DMS 273 treated with DMSO at 0.1 percent for 48 hours (cell line): ENCODE measurements at places on chromosomes 4 and X.

DNA sequence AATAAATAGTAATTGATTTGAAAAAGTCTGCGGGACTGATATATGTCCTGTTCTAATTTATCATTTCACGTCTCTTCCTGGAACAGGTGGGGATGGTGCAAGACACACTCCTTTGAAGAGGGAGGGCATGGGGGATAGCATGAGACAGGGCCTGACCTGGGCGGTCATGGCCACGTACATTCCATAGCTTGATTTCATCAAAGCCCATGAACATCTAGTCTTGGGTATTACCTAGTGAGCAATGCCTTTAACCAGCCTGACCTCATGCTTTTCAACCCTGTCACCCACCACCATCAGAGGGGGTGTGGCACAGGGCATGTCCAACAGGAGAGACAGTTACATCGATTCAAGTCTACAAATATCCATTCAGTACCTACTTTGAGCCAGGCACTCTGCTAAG, 52.3 kb upstream of the HOPX start:
- DNase-seq = no peak

DNA sequence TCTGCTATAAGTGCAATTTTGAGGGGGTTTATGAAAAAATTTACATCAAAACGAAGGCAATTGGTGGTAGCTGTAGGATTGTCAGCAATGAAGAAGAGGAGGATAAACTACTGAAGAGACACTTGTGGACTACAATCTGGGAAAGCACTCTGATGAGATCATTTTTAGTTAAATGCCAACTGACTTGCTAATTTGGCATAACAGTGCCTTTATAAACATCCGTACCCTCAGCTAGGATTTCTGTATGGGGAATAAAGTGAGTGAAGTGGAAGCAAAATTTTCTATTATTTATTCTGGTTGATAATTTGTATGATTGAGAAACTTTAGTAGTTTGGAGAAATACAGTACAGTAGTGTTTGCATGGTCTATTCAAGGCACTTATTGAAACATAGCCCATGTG, 11.2 kb upstream of the GNRHR start:
- no peak for DNase-seq

DNA sequence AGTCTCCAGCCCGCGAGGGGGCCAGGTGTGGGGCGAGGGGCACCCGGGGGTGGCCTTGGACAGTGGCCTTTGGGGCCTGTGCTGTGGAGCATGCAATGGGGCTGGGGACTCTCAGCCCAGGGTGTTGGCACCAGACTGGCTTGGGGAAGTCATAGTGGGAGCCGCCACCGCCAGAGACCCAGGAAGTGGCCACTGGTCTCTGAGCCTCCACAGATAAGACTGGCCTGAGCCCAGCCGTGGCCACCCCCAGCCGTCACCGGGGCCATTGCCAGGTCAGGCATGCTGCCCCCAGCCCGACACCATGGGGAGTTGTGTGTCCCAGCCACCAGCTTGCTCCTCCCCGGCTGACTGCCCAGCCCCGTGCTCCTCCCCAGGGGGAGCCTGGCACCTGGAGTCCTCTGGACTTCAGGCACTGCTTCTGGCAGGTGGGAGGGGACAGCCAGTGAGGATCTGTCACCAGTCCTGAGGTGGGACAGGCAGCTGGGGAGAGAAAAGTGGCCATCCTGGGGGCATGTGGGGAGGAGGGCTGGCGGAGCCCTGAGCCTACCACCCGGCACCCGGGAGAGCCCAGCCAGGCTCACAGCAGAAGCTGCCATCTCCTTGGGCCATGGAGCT, 32.5 kb downstream of the TACC3 start:
- no peak for DNase-seq

- no peak for DNase-seq
Observed at GRCh38 chrX:7252013-7252610, 104.2 kb upstream of the PUDP start.

- DNase-seq = no peak
Observed at GRCh38 chrX:154037754-154038153, 18.1 kb upstream of the IRAK1 start.

GRCh38 chrX:150926791-150927190, 28.3 kb upstream of the CD99L2 start:
- DNase-seq = no peak

DNA sequence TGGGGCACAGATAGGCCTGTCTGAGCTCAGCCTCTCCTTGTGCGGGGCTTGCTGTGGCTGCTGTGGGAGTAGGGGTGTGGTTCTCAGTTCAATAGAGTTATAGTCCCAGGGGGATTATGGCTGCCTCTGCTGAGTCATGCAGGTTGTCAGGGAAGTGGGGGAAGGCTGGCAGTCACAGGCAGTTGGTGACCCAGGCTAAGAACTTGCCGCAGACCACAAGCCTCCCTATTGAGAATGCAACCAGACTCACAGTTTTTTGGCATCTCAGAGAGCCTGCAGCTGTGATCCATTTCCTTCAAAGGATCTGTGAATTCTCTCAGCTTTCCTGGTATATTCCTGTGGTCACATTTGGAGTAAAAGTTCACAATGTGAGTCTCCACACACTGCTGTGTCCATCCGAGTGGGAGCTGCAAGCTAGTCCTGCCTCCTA, 364.9 kb downstream of the ZNF674 start:
- no peak for DNase-seq

DNA sequence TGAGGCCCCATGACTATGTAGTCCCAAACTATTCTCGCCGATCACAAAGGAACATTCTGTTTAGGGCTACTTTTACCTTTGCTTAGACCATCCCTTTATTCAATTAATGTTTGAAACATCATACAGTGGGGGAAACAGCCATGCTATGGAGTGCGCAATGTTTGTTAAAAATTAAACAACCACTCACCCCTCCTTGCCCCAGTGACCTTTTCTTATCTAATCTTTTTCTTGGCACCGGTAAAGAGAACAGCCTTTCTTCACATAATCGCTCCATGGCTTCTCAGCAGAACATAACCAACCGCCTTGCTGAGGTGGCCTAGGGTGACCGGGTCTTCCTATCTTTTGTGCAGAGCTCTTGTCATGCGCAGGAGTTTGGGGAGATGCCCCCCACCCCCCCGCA, 152.6 kb downstream of the VCX3A start:
- no peak for DNase-seq

GRCh38 chrX:13759152-13759718, 24.7 kb downstream of the OFD1 start:
- no peak for DNase-seq

DNA sequence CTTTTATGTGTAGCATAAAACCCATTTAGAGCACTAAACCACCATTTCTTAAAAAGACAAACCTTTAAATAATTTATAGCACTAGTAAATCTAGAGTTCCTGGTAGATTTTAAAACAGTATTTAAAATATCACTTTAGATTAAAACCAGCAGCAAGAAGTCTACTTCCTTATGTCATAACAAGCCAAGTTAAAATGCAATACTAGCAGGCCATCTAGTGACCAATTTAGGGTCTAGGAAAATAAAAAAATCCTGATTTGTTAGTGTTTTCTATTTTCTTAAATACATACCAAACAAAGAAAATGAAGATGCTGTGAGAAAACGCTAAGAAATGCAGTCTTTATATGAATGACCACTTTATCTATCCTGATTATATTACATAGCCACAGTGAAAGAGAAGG, 53.9 kb downstream of the PAPSS1 start:
- DNase-seq = no peak

DNA sequence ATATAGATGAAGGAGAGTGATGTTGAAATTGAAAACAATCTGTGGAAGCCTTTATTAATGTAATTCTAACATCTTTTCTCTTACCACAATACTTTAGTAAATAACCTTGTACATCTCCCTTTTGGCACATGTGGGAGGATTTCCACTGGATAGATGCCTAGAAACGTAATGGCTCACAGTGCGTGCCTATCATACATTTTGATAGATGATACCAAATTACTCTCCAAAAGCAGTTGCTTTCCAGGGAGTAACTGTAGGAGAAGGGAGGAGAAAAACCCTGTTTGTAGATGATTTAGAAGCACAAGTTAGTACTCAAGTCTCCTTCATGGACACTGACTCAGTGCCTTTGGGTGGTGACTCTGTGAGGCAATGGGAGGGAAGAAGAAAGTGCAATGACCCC, 476.3 kb downstream of the CCSER1 start:
- DNase-seq = no peak

- no peak for DNase-seq
Observed at GRCh38 chr4:4455210-4455865, 68.4 kb downstream of the NSG1 start.

DNA sequence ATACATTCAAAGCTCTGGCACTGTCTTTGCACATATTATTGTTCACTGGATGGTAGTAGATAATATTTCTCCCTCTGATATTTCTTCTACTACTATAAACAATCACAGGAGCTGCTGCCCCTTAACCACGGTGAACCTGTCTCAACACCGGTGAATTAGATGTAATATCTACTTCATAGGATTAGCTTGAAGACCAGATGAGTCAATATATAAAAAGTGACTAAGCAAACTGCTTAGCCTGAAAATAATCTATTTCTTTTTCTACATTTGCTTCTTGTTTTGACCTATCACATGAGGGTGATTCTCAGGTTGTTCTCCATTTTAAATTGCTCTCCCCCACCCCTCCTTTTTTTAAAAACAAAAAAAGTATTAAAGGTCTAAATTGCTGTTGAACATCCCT, 645.5 kb downstream of the ANKRD50 start:
- DNase-seq = no peak
